ENCODE measurements at places on chromosomes 11 and 22.

- DNase-seq, result peak; percentile 91
Measured at GRCh38 chr22:47328550-47329243, 566.2 kb downstream of the TBC1D22A start.

GRCh38 chr11:42422090-42422489 lies 889.7 kb upstream of the API5 start:
- no peak for DNase-seq

GRCh38 chr11:116499396-116500003 lies 273.3 kb downstream of the BUD13 start:
- peak; percentile 83 for DNase-seq

GRCh38 chr11:71562120-71562519 lies 3.2 kb upstream of the KRTAP5-10 start:
- no peak for DNase-seq

DNA sequence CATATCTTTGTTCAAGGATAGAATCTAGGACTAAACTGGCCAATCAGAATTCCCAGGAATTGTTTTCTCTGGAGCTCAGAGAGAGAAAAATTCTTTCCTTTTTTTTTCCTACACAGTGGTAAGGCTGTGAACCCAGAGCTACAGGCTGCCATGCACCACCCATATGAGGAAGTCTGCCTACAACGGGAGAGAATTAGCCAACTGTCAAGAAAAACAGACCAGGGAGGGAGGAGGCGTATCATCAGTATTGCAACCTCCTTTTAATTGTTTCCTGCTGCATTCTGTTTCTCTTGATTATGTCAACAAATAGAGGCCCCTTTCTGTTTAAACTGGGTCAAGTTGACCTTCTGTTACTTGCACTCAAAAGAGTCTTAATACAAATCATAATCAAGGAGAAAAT lies 176.5 kb upstream of the UBASH3B start:
- DNase-seq, result no peak

DNA sequence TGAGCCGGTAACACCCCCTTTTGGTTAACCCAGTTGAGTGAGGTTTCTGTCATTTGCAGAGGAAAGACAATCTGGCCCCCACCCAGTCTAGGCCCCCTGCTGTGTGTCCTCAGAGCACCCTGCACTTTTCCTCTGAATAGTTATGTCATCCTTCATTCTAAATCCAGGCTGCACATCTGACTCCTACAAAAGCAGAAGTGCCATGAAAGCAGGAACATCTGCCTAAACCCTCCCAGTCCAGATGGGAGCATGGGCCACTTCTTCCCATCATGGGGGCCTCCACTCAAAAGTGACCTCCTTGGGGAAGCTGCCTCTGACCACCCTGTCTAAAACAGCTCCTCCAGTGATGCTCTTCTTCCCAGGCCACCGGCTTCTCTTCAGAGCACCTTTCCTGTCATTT lies 53.7 kb upstream of the HMGXB4 start:
- no peak for DNase-seq
